Aorta (tissue), 5 donors: ENCODE measurements at places on chromosomes 1 and 21.

DNA sequence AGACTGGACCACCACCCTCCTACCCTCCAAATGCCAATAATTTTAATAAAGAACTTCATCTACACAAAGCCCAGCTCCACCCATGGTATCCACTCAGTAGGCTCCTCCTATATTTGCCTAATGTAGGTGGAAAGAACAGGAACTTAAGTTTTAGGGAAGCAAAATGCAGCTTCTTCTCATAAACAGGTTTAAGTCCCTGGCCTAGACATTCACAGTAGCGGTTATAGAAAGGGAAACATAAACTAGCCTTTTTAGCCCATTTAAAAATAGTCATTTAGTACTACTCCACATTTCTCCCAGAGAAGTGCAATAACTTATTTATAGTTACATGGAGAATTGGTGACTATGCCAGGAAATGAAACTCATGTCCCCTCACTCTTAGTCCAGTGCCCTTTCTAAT, 56.6 kb upstream of the CPLANE2 start:
- no peak for DNase-seq

DNA sequence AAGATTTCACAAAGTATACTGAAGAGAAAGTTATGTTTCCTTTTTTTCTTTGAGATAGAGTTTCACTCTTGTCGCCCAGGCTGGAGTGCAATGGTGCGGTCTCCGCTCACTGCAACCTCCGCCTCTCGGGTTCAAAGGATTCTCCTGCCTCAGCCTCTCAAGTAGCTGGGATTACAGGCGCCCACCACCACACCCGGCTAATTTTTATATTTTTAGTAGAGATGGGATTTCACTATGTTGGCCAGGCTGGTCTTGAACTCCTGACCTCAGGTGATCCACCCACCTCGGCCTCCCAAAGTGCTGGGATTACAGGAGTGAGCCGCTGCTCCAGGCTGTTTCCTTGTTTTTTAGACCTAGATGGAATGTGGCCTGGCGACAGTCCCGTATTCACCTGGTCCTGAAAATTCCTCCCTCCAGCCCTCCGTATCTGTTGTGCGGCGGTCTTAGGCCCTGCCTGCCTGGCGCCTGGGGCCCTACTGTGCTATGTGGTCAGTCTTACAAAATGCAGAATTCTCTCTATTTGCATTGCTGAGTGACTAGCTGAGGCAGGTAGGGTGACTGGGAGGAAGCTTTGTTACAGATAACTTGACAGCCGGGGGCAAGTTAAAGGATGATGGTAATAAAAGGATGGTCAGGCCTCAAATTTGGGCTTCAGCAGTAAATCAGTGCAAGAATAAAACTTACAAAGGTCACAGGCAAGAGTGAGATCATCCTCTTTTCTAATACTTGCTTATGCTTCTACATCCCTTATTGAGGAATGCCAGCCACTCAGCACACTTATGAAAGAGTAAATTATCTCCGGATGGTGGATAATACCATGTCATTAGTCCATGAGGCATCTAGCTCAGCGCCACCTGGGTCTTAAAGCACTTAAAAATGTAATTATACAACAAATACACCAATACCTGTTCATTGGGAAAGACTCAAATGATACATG, 30.3 kb downstream of the PARK7 start:
- DNase-seq = no peak

- DNase-seq = no peak
Observed at GRCh38 chr1:222644636-222644980, 26.7 kb downstream of the MIA3 start.

- no peak for DNase-seq
Observed at GRCh38 chr1:156652131-156652991, 10.4 kb downstream of the BCAN start.

- no peak for DNase-seq
Observed at GRCh38 chr1:167789501-167789900, 67.7 kb downstream of the MPZL1 start.

DNA sequence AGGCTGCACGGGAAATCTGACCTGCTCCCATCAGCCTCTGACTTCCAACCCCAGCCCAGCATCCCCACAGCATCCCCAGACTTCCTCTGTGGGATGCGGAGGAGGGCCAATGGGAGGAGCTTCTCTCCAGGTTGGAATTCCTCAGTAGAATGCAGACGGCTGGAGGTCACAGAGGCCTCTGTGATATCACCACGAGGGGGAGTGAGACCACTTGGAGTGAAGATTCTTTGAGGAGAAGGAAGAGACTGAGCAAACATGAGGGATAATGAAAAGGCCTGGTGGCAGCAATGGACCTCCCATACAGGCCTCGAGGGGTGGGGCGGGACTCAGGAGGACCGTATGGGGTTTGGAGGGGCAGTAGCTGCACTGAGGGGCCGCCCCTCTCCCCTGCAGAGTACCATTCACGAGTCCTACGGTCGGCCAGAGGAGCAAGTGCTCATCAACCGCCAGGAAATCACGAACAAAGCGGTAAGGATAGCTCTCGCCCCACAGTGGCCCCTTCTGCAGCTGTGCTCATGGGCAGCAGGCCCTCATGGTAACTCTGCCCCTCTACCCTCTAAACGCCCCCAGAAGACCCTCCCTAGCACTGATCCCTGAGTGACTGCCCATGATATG, at the start of gene CATSPER4:
CATSPER4 (plus strand) TSS at position 230 of the 615 bp plus-strand sequence; CDS start at position 256, 26 bp downstream.
- no peak for DNase-seq

DNA sequence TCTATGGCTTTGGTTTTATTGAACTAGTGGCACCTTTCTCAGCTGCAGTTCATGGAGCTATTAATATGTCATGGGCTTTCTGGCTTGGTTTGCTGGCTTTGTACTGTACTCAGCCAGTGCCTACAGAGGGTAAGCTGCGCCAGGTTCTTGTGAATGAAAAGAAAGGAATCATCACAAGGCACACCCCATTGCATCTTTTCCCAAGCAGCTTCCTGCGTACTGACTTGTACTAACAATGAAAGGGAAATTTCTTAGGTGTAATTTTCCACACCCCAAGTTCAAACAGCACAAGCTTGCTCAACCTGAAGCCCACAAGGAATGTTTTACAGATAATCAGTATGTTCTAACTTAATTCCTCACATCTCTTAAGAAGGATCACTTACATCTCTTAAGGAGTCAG, 78.0 kb upstream of the TNFSF18 start:
- no peak for DNase-seq

- DNase-seq = no peak
Observed at GRCh38 chr1:28512058-28512611, 6.3 kb downstream of the RCC1 start.

- peak; percentile 88 for DNase-seq
Observed at GRCh38 chr21:33383056-33383888, 19.9 kb upstream of the IFNGR2 start.

DNA sequence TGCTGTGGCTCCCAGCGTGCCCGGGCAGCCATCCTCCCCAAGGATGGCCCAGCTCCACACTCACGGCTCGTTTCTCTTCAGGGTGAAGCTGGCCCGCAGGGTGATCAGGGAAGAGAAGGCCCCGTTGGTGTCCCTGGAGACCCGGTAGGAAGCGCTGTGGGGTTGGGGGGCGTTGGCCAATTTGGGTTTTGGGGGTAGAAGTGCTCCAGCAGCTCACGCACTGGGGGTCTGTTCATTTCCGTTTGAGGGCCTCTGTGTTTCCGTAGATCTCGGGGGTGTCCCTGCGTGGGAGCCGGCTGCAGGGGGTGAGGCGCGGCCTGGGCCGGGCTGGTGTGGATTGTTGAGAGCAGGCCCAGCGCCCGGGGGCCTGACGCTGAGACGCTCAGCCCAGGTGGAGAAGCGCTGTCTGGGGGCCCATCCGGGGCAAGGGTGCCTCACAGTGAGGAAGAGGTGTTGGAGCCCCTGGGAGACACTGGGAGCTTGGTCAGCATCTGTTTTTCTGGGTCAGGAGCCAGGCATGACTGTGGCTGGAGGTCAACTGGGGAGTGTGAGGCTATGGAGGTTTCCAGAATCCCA, 12.6 kb downstream of the COL6A1 start:
- DNase-seq = peak; percentile 30

DNA sequence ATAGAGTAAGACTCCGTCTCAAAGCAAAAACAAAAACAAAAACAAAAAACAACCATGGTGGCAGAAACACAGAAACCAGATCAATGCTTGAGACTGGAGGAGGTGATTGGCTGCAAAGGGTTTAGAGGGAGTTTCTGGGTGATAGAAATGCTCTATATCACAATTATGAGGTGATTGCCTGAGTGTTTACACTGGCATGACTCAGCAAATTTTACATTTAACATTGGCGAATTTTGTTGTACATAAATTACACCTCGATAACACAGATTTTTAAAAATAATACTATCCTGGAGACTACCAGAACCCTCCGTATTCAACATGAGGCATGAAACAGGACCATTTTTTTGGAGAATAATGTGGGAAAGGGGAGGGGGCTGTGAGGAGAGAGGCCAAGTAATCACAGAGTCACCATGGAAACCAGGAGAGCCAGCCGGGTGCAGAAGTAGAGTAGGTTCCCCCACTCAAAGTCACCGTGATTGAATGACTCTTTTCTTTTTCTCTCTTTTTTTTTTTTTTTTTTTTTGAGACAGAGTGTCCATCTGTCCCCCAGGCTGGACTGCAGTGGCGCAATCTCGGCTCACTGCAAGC, 24.3 kb downstream of the HEYL start:
- DNase-seq = no peak

- DNase-seq = no peak
Observed at GRCh38 chr1:69377507-69377906, 190.2 kb upstream of the LRRC7 start.

DNA sequence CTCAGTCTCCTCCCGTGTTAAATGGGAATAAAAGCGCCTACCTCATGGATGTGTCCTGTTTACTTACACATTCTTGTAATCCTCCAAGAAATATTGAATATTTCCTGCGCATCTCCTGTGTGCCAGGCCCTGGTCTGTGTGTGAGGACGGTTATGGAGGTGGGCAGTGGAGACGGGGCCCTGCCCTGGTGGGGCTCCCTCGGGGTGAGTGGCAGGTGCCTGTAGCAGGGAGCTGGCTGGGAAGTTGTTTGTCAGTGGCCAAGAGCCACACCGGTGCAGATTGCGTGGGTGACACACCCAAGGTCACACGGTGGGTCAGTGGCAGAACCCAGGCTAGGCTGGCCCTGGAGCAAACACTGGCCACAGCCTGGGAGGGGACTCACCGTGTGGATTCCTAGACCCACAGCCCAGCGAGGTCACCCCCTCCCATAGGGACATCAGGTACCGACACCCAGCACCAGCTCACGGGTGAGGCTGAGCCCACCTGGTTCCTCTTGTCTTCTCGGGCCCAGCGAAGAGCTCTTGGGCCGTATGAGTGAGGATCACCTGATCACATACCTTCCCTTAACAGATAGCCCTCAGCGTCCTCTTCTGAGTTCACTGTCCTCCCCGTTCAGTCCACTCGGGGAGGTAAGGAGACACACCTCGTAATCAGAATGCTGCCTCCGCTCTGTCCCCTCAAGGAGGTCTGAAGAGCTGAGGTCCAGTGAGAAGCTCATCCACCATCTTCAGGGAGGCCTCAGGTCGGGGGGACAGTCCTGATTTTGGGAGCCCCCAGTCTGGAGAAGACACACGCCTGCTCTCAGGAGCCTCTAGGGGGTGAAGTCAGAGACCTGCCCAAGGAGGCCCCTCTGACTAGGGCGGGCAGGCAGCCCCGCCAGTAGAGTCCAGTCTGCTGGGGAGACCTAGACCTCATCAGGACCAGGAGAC, 349.6 kb downstream of the MATN1 start:
- DNase-seq = no peak

DNA sequence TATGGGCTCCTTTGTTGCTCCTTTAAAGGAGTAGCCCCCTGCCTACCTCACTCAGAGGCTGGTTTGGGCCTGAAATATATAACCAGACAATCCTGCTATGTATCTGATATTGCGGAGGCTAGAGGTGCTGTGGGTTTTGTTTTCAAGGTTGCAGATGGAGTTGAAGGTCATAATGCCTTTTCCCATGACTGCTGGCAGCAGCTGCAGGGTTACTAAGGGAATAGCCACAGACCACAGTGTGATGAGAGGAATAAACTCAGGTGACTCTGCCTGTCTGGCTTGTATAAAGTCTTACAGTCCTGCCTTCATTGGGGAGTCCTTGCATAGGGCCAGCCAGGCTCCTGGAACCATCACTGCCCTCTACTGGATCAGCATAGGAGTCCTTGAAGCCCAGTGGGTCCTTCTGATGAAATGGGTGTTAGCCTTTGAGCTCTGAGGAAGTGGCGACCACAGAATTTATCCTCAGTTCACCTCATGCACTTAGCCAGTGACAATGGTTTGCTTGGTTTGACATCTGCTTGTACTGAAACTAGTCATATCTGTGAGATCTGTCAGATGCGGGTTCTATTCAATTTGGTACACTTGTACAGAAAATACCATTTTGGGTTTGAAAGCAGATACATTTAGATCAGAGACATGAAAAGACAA, 174.4 kb upstream of the HMCN1 start:
- no peak for DNase-seq

- DNase-seq = no peak
Observed at GRCh38 chr1:39250460-39251240, 46.2 kb downstream of the MACF1 start.

- DNase-seq = no peak
Observed at GRCh38 chr1:11704691-11705475, 13.4 kb downstream of the DRAXIN start.

GRCh38 chr1:162676750-162677149, 44.5 kb downstream of the DDR2 start:
- DNase-seq = no peak

DNA sequence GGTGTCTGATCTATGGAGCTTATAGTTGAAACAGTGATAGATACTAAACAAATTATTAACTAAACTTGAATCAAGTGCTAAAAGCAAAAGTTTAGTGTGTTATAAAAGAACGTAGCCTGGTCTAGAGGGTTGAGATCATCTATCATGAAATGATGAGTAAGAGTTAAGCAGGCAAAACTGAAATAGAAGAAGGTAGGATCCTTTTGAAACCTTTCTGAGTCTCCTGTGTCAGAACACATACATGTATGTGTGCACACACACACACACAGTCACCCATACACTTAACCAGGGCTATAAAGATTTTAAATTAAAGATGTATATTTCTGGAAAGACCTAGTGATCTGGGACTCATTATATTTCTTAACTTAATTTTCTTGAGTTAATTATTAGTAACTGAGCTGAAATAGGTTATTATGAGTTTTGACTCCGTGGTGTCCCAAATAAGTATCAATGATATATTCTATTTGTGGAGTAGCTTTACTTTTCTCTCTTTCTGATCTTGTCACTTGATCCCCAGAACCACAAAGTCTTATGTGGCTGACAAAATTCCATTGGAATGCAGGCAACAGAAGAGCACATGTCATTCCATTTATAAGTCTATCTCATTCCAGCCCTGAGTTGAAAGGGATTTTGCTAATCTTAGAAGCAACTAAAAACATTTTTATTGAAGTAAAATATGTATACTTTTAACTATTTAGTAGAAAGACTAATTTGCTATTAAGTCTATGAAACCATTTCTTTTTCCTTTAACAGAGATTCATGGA, 70.7 kb downstream of the PRRX1 start:
- DNase-seq = no peak
